ENCODE measurements at places on chromosomes 7 and 10.
A peak's percentile ranks its signal among the peaks of the same experiment; 100 is the strongest.

- no peak for DNase-seq
These were observed 4.5 kb downstream of the RBP4 start for GRCh38 chr10:93596539-93596938.

GRCh38 chr10:50044941-50045664 lies 22.7 kb upstream of the WASHC2A start:
- no peak for DNase-seq

GRCh38 chr7:106462365-106462859 lies 177.6 kb upstream of the NAMPT start:
- no peak for DNase-seq

DNA sequence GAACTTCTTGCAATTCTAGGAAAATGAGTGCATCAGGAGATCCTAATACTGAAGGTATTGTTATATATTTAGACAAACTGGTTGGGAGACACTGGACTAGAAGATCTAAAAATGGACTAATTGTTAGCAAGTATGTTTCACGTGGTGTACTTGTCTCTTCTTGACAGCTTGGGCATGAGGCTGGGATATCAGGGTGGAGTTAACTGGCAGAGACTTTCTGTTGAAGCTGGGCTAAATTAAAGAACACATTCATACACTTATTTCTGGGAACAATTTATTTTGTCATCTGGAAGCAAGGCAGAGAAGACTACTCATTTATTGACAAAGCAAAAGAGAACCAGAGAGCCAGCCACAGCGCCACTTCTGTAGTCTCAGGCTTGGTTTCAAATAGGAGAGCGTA lies 25.9 kb downstream of the TYW1 start:
- no peak for DNase-seq

GRCh38 chr7:108193594-108194498 lies 63.7 kb upstream of the LAMB4 start:
- DNase-seq, result no peak

- DNase-seq, result peak; percentile 92
These were observed 34.2 kb downstream of the CAMK2B start for GRCh38 chr7:44291066-44291732.

DNA sequence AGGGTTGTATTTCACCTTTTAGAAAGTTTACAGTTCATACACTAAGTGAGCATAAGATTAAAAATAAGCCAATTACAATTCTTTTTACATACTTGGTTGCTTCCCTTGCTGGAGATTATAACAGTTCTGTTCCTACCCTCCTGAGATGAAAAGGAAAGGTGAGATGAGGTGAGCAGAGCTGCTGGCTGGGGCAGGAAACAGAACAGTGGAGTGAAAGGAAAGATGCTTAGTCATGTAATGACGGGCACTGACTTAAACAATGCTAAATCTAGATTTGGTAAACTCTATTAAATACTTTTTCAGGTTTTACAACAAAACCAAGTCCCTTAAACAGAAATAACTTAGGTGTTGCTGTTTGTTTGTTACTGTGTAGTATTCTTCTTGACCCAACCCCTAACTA lies 19.9 kb upstream of the ZEB1 start:
- no peak for DNase-seq

- no peak for DNase-seq
These were observed 590.8 kb downstream of the AUTS2 start for GRCh38 chr7:70188901-70189650.

DNA sequence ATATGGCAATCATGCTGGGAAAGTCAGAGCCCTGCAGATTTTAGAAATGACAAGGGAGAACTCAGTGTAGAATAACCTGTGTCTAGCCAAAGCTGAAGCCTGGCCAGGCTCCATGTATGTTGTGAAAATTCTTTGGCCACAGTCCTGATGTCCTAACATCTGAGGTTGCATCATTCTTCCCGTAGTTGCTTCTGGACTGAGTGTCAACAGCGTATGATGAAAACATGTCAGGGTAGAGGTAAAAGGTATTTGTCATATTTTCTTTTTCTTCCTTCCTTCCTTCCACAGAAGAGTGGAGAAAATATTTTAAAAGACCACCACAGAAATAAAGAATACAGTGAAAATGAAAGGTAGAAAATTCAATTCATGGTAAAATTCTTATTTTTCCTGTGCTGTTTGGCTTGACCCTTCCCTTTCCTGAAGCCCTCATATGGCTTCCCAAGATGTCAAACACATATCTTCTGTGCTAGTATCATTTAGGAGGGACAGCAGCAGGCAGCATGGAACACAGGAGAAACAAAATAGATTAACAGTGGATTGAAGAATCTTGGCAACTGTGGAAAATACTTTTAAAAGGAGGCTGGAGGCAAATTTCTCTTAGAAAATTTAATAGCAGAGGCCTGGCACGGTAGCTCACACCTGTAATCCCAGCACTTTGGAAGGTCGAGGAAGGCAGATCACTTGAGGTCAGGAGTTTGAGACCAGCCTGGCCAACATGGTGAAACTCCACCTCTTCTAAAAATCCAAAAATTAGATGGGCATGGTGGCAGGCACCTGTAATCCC lies 18.9 kb upstream of the NRBF2 start:
- peak; percentile 88 for DNase-seq

DNA sequence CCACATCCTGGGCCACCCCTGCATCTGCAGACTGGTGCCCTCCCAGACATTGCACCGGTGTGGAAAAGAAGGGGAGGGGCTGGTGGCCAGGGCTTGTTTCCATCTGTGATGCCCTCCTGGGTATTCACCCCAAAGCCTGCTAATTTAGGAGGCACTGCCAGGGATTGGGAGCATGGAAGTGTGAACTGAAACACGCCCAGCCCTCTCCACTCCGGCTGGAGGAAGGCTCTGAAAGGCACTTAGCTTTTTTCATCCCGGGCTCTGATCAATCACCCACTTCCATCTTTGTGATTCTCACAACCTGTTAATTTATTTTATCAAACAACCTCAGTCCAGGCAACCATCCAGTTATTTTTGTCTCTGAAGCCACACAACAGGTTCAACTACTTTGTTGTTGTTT lies 20.9 kb upstream of the CPXM2 start:
- no peak for DNase-seq

- no peak for DNase-seq
These were observed 3.8 kb downstream of the KAZALD1 start for GRCh38 chr10:101065481-101066145.

GRCh38 chr7:121572615-121573014 lies 176.5 kb upstream of the FAM3C start:
- DNase-seq, result no peak

DNA sequence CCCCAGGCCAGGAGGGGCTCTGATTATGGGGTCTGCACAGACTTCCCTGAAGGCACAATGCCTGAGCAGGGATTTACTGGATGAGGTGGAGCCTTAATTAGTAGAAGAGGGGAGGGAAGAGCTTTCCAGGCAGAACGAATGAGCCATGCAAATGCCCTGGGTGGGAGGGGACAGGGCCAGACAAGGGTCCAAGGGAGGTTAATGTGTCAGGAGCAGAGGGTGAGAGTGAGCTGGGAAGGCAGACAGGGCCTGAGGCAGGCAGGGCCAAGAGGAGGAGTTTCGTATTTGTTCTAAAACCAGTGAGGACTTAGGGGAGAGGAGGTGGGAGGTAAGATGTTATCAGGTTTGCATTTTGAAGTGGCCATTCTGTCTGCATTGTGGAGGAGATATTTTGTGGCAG lies 65.3 kb downstream of the NPY start:
- DNase-seq, result no peak

DNA sequence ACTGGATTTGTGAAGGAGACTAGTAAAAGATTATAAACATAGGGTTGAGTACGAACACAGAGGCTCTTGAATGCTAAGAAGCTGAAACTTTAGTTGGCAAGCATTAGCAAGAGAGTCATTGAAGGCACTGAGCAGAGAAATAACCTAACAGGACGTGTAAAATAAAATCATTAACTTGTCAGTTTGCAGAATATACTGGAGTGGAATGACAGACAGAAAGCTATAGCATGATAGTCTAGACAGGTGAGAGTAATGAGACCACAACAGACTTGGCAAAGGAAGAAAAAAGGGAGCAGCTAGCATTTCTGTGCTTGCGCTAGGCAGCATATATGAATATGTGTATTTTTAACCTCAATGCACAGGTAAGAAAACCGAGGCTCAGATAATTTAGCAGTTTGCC lies 30.8 kb downstream of the MINDY3 start:
- no peak for DNase-seq

GRCh38 chr10:20622531-20623211 lies 274.4 kb downstream of the NEBL start:
- DNase-seq, result no peak

DNA sequence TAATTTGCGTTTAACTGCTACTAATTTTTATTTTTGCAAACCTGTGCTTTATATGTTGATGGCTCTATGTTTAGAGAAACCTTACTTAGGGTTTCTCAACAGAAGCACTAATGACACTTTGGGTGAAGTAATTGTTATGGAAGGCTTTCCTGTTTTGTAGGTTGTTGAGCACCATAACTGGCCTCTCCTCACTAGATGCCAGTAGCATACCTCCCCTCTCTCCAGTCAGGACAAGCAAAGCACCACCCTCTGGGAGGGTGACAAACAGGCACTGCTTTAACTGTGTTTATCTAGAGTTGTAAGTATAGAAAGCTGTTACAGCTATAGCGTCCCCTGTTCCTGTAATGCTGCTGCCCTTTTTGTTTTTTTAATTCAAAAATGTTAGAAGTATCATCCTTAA lies 60.9 kb downstream of the WAC start:
- DNase-seq, result no peak

- DNase-seq, result no peak
These were observed 30.5 kb upstream of the MAP3K8 start for GRCh38 chr10:30403494-30403893.

GRCh38 chr7:84092207-84092606 lies 102.4 kb downstream of the SEMA3A start:
- DNase-seq, result no peak

- no peak for DNase-seq
These were observed 111.3 kb downstream of the ITGB8 start for GRCh38 chr7:20441991-20442441.

DNA sequence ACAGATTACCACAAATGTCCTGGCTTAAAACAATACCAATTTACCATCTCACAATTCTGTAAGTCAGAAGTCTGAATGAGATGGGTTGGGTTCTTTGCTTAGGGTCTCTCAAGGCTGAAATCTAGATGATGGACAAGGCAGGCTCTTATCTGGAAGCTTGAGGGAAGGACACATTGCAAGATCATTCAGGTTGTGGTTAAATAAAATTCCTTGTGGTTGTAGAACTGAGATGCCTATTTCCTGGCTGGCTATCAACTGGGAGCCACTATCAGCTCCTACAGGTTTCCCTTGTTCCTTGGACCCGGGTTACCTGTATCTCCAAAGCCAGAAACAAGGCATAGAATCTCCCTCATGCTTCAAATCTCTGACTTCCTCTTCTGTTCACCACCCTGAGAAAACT lies 148.4 kb downstream of the MDFIC start:
- DNase-seq, result no peak

GRCh38 chr7:27147199-27148030 lies at the start of gene HOXA6:
Gene HOXA6, minus strand, starts transcription at chr7:27147774. Its CDS starts 25 bp downstream, at chr7:27147749.
- peak; percentile 35 for DNase-seq

DNA sequence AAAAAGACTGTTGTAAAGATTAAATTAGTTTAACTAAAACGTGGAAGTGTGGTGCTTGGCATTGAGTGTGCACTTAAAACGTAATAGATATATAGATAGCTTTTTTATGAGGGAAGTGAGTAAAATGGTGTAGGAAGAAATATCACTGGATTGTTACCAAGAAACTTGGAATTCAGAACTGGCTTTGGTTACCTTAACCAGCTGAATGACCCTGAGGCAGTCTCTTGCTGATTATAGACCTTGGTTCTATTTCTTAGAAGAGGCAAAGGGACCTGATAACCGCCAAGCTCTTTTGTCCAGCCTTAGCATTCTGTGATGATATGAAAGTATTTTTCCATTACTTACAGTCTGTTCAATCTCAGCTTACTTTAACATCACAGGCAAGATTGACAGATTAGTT lies 3.8 kb downstream of the REEP3 start:
- no peak for DNase-seq

DNA sequence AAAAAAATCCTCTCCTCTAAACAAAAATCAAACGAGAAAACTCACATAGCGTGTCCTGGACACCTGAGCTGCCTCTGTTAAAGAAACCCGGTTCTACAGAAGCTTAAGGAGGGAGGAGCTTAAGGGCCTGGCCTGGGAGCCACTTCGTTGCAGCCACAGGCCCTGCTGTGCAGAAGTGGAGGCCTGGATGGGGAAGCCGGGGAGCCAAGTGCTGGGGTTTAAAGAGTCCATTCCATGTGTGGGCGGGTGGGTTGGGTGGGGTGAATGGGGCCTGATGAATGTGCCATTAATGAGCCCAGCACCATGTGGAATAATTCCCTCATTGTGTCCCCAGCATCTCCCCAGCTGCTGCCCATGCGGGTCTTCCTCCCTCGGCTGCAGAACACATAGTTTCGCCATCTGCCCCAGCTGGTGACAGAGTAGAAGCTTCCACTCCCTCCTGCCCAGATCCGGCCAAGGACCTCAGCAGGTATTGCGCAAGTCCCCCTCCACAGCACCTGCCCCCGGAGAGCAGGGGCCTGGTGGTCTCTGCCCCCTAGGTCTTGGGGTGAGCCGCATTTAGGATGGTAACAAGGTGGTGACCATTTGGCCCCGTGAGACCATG lies 127.8 kb upstream of the BTBD16 start:
- no peak for DNase-seq

DNA sequence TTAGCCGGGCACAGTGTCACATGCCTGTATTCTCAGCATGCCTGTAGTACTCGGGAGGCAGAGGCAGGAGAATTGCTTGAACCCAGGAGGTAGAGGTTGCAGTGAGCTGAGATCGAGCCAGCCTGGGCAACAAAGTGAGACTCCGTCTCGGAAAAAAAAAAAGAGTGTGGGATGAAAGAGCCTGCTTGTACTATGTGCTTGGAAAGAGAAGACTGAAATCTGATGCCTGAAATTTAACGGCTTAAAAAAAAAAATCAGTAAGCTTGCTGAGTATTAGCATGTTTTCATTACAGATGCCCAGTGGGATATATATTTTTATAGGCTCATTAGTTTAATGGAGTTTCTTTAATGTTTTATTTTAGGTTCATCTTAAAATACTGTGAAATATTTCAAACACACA lies 4.2 kb downstream of the NT5C2 start:
- no peak for DNase-seq

DNA sequence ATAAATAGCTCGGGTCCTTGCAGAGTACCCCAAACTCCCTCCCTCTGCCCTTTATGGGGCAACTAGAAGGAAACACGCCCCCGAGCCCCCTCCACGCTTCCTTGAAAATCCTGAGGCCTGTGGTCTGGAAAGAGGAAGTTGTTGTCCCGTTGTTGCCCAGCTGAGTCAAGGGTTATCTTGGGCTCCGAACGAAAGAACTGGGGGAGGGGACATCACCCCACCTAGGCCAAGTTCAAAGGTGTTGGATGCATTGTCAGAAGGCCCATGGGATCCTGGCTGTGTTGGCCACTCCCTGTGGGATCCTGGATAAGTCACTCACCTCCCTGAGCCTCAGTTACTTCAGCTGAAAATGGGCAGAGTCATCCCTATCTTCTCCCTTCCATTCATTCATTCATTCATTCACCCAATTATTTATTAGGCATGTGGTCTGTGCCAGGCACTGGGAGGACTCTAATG lies at the start of gene CCL24:
CCL24 (minus strand) TSS at position 26 of the 456 bp plus-strand sequence. CDS start 91 bp downstream, outside the sequence.
- DNase-seq, result no peak

- no peak for DNase-seq
These were observed 136.9 kb upstream of the GPR26 start for GRCh38 chr10:123529146-123529760.

GRCh38 chr10:52999258-52999657 lies 226.7 kb upstream of the MBL2 start:
- DNase-seq, result no peak

- DNase-seq, result no peak
These were observed 30.4 kb upstream of the GPR26 start for GRCh38 chr10:123635745-123636144.

GRCh38 chr7:156073366-156074052 lies 261.2 kb upstream of the SHH start:
- no peak for DNase-seq

Measured in ovary (tissue), 10 donors.